ENCODE measurements at places on chromosomes 3 and 15.

GRCh38 chr15:85607141-85607806 is 187.5 kb downstream of the KLHL25 start:
- DNase-seq: no peak

DNA sequence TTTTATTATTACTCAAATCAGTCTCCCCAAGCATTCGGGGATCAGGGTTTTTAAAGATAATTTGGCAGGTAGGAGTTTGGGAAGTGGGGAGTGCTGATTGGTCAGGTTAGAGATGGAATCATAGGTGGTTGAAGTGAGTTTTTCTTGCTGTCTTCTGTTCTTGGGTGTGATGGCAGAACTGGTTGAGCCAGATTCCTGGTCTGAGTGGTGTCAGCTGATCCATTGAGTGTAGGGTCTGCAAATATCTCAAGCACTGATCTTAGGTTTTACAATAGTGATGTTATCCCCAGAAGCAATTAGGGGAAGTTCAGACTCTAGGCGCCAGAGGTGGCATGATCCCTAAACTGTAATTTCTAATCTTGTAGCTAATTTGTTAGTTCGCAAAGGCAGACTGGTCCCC is 20.6 kb upstream of the TRANK1 start:
- no peak for DNase-seq

- no peak for DNase-seq
Observed at GRCh38 chr15:27028858-27029477, 58.0 kb downstream of the GABRG3 start.

GRCh38 chr3:182323126-182323700 is 470.1 kb upstream of the ATP11B start:
- DNase-seq: no peak

GRCh38 chr15:42502477-42502876 is 7.0 kb downstream of the SNAP23 start:
- DNase-seq: no peak

DNA sequence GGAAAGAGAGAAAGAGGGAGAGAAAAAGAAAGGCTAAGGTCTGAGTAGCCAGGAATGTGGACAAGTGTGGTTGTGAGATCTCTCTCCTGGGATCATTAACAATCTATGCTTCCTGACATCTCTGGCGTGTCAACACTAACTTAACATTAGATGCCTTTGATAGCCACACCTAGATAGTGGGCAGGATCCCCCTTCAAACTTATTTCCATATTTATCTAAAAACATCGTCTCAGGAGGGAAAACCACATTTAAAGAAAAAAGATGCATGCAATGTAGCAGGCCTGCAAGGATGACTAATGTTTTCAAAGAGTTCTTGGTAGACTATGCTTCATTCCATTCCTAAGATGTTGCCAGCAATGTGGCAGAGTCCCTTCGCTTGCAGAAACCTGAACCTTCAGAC is 80.9 kb downstream of the MLH1 start:
- DNase-seq: no peak

DNA sequence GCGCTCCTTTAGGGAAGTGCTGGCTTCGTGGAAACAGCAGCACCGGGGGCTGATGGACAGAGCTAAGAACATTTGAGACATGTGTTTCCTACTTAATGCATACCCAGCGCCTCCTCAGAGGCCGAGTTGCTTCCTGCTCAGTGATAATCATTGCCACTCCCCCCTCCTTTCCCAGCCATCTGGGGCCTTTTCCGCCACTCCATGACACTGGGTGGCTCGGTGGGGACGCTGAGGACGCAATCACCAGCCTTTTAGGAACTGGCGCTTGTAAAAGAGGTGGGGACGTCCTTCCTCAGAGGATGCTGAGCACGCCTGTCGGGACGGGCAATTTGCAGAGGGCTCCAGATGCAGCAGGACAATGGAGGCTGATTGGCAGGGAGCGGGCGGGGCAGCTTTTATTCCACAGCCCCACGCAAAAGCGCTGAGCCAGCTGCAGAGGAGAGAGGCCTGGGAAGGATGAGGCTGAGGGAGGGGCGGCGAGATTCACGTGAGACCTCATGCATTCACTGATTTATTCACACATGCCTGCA is 22.2 kb upstream of the IQSEC1 start:
- no peak for DNase-seq

GRCh38 chr15:43893956-43894355 is 67.2 kb downstream of the WDR76 start:
- DNase-seq: no peak

DNA sequence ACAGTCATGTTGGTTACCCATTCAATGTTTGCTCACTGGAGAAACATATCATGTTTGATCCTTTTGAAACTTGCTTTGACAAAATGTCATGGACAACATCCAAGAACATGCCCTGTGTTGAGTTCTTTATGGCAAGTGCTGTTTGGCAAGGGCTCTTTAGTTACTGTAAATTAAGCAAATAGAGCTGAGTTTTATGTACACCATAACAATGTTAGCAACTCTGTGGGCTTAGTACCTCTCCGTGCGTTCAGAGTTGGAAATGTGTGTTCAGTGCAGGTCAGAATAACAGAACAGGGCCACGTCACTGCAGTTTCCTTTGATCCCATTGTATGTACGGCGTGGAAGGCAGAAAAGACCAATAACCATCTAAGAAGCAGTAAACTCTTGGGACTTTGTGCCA is 132.5 kb downstream of the MYRIP start:
- DNase-seq: no peak

- no peak for DNase-seq
Observed at GRCh38 chr3:136925425-136926190, 32.2 kb upstream of the IL20RB start.

DNA sequence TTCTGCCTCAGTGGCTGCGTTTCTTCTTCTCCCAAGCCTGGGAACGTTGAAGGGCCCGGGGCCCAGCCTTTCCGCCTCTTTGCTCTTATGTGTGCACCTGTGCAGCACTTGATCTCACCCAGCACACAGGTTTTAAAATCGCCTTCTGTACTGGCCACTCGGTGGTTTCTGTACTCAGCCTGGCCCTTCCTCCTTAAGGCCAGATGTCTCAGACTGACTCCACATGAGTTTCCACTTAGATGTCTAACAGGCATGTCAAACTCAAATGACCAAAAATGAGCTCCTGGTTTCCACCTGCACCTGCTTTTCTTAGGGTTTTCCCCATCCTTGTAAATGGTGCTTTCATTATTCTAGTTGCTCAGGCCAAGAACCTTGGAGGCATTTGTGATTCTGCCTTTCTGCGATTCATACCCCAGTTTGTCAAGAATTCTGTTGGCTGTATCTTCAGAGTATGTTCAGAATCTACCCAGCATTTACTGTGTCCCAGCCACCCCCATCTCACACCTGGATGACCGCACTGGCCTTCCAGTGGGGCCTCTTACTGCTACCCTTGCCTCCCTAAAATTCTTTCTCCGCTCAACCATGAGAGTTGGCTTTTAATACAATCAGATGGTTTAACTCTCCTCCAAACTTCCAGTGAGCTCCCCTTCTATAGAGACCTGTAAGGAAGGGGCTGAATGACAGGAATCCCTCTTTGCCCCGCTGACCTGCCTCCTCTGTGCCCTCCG is 2.2 kb upstream of the TRAK1 start:
- no peak for DNase-seq

All from stimulated activated CD8-positive, alpha-beta memory T cell treated with anti-CD3 and anti-CD28 coated beads, Interleukin-4, amount 100 ng/mL, for 1 hour (primary cell).